Activated CD8-positive, alpha-beta memory T cell treated with anti-CD3 and anti-CD28 coated beads, Interleukin-2, amount 10 ng/mL, durations not matched to agents 7 days and 5 days (primary cell): ENCODE measurements at places on chromosomes 4 and X.

GRCh38 chr4:139562067-139562684 lies 6.2 kb upstream of the SETD7 start:
- DNase-seq, result no peak

DNA sequence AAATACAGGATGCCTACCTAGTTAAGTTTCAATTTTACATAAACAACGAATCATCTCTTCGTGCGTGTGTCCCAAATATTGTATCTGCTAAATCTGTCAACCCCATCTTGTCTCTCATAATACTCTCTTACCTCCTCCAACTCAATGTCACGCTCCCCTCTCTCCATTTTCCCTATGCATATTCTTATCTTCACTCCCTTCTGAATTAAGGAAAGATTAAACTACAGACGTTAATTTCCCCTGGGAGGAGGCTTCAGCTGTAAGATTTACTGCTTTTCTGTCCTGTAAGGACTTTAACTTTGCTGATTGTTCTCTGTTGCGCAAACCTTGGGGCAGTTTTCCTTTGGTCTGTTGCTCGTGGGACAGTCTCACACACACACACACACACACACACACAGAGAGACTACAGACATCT lies 455 bp upstream of the ABCB7 start:
- no peak for DNase-seq

GRCh38 chr4:183834252-183834651 lies 70.9 kb upstream of the STOX2 start:
- DNase-seq, result no peak

- DNase-seq, result no peak
Measured at GRCh38 chr4:15703439-15703838, 574 bp downstream of the BST1 start.

DNA sequence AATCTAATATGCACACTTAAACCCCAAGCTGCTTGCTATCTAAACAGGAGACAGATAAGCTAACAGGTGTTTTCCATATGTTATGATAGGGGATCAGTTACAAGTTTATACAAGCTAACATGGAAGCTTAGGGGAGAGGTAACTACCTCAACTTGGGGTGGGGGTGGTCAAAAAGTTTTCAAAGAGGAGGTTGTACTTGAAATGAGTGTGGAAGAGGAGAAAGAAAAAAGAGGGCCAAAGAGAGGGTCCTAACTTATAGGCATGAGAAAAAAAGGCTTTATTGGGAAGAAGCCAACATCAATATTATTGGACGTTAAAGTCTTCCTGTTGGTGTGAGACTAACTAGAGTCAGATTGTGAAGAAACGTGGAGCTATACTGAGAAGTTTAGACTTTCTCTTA lies 205.9 kb downstream of the NDST4 start:
- no peak for DNase-seq

- no peak for DNase-seq
Measured at GRCh38 chrX:118862091-118862490, 38.5 kb downstream of the ZCCHC12 start.

GRCh38 chr4:5912614-5913019 lies 19.7 kb upstream of the CRMP1 start:
- no peak for DNase-seq
